ENCODE measurements at places on chromosomes 2 and 18.

DNA sequence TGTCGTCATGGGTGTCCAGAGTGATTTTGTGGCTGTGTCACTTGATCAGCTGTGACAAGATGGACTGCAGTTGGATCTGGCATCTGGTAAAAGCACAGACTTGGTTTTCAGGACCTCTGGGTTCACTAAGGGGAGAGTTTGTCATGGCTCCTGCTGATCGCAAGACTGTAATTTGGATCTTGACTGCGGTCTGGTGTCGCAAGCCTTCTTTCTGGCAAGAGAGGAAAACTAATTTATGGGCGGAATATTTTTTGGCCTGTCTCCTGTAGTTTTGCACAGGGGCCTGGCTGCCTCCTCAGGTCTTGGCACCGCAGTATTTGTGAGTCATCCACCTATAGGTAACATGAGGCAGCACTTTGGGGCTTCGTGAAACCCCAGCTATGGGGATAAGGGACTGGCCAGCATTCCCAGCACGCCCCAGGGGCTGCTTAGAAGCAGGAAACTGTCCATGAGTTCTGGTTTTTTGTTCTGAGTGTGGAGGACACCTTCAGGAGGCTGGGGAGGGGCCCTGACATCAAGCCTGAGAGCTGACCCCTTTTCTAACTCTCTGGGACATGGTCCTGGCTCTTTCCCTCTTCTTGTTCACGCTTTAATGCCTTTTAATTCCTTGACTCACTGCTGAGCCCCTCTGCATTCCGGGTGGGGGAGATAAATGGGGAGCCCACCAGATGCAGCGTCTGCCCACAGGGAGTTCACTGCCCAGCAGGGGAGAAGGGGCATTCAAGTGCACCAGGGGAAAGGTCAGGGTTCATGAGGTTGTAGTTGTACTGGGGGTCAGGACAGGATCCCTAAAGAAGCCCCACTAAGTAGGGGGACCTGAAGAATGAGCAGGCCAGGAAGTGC is 12.2 kb downstream of the SH3BP4 start:
- DNase-seq = no peak

DNA sequence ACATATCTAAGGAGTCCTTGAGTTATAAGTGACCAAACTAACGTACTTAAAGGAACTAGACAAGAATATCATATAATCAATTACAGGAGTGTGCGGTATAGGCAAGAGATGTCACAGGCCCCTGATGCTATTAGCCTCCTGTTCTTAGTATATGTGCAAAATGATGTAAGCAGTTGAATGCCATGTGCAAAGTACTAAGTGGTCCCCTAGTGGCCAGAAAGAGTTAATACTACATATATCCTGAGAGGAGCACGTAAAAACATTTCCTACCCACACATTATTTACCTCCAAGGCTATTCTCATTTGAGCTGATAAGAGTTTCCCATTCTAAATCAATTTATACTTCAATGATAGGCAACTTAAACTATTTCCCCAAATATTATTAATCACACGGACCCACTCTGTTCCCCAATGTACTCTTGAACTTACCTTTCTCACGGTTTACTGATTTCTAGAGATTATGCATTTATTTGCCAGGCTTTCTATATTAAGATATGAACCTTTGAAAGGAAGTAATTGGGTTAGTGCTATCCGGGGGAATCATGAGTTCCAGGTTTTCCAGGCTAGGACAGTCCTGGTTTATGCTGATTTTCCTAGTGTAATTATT is 158.0 kb upstream of the KLHL14 start:
- peak; percentile 38 for DNase-seq

- no peak for DNase-seq
Observed at GRCh38 chr2:33029459-33029858, 82.7 kb downstream of the LTBP1 start.

DNA sequence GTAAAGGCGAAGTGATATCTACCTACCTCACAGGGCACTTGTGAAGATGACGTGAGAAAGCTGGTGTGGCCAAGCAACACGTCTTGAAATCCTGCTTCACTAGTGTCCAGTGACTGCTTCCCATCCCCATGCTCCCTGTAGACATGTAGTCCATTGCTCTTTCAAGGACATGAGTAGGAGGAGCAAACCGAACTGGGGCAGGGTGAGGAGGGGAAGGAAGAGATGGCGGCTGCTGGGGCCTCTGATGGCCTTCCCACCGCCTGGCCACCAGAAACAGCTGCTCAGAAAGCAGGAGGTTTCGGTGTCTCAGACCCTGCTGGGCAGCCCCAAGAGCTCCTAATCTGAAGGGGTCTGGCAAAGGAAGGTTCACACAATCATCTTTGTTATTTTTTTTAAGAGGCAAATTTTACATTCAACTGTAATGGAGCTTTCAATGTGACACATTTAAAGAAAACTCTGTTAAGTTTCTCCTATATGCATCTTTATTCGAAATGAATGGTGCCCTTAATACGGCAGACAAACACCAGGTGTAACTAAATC is 14.7 kb downstream of the CPLX4 start:
- DNase-seq = no peak

DNA sequence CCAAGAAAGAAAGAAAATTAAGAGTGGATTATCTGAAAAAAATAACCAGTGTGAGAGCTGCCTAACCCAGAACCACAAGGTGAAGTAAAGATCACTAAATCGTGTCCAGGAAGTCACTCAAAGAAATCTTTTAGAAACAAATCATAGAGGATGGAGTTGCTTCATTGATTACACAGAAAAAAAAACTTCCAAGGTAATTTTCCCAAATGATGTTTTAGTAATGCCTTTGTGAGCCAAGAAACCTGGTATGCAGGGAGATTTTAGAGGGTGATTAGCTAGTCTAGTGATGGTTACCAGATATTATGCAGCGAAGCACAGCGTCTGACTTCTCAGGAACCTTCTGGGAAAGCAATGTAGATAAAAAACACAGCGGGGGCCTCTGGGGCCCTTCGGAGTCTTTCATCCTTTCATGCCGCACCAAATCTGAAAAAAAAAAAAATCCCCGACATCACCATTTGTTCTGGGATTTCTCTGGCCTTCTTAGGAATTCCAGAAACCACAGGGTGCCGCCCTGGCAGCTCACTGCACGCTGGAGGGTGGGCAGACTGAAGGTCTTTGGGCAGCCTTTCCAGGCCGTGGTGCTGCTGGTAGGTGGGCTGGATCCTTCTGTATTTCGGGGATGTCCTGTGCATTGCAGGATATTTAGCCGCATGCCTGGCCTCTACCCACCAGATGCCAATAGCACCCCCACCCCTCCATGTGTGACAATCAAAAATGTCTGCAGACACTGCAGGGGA is 17.3 kb downstream of the ALPK2 start:
- no peak for DNase-seq

GRCh38 chr2:163592954-163593622 is 142.7 kb downstream of the FIGN start:
- no peak for DNase-seq

DNA sequence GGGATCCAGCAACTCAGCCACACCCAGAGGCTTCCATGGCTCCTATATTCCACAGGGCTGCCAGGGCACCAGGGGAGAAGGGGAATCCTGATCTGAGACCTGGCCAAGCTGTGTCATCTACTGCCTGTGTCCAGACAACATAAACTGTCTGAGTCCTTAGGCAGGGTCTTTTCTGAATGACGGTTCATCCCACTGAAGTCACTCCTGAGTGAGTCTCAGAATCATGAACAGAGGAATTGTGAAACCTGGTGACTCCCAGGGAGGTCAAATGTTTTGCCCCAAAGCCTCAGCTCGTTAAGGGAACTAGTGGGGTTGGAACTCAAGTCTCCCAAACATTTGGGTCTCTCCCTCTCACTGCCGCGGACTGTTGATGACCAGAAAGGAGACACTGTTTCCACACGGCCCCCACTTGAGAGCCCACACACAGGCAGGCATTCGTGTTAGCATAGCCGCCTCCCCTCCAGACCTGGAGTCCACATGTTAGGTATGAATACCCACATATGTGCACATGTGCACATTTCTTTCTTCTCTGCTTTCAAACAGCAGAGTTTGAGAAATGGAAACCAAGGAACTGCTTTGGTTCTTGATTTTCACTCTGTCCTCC is 125.0 kb upstream of the MSH6 start:
- DNase-seq = no peak

DNA sequence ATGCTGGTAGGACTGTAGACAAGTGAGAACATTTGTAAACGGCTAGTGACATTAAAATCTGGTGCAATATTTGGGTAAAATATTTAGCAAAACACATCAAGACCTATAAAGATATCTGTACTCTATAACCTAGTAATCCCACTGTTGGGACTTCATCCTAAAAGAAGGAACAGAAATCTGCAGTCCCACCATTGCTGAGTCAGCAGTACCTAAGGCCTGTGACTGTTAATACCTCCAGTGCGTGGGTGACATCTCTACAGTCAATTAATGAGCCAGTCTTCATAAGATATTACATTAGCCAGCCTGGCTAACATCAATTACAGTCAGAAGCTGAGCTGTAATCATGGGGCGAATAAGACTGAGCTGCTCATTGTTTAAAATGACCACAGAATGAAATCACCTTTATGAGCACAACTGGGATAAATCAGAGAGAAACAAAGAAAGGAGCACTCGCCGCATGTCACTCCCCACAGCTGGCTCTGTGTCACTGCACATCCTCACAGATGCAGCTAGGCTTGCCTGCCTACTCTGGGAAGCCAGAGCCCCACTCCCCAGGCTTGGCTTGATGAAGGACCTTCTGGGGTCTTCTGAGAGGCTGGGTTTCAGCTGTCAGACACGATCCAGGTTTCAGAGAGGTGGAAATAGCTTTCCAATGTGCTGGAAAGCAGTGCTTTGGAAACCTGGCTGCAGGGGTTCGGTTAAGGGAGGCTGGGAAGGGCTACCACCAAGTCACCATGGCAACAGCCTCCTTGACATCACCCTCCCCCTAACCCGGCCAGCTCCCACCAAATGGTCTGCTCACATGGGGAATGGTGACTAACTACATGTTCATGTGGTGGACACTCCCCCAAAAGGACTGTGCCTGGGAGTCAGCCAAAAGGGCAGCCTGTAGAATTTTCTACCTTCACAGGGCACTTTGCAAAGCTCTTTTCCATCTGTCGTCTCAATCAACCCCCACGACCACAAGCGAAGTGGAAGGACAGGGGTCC is 145.0 kb downstream of the ZBTB7C start:
- DNase-seq = no peak

GRCh38 chr18:27185025-27185763 is at the start of gene CHST9:
CHST9 (minus strand) TSS chr18:27185308; CDS start chr18:27142809, 42,499 bp downstream.
- peak; percentile 6 for DNase-seq

Data from T47D (cell line).